ENCODE measurements at places on chromosomes 11 and 22.
A peak's percentile ranks its signal among the peaks of the same experiment; 100 is the strongest.

DNA sequence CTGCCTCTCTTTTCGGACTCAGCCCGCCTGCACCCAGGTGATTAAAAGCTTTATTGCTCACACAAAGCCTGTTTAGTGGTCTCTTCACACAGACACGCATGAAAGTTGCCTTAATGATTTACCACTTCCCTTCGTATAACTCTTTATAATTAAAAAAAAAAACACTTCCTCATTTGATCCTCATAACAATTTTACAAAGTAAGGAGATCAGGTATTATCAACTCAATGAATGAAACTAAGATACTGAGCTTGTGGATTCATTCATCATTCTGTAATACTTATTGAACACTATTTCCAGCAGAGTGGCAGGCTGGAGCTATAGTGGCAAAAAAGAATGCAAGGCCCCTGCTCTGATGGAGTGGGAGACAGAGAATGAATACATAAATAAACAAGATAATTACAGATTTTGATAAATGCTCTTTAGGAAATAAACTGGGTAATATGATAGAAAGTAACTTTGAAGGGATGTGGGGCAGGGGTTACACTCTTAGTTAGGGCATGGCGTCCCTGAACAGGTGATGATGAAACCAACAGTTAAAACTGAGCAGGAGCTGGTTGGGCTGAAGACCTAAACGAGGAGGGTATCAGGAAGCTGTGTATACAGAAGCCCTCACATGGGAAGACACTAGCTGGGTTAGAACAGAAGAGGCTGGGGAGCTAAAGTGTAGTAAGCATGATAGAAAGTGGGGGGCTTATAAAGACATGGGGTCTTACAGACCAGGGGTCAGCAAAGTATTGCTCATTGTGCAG is 5.4 kb upstream of the CRTAM start:
- peak; percentile 53 for DNase-seq

DNA sequence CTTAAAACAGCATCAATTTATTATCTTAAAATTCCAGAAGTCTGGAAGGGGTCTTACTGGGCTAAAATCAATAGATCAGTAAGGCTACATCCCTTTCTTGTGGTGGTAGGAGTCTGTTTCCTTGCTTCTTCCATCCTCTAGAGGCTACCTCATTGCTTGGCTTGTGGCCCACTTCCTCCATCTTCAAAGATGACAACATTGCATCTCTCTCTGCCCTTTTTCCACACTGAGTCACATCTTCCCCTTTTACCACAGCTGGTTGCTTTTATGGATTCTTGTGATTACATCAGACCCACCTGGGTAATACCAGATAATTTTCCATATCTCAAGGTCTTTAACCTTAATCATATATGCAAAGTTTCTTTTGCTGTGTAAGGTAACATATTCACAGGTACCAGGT is 60.9 kb downstream of the GRIA4 start:
- no peak for DNase-seq

DNA sequence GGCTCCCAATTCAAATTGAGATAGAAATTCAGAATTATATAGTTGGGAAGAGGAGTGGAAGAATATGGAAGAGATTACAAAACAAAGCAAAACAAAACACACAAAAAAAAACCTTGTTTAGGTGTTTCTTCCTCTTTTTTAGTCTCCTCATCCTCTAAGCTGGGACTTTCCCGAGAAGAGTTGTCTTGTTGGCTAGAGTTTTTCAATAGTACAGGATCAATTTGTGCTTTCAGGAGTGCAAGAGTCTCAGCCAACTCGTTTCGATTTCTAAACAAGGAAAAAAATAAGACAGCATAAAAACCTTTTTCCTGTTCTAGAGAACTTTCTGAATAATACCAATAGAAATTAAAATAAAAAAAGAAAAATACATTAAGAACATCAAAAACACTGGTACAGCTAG is 87.8 kb upstream of the CLNS1A start:
- no peak for DNase-seq

DNA sequence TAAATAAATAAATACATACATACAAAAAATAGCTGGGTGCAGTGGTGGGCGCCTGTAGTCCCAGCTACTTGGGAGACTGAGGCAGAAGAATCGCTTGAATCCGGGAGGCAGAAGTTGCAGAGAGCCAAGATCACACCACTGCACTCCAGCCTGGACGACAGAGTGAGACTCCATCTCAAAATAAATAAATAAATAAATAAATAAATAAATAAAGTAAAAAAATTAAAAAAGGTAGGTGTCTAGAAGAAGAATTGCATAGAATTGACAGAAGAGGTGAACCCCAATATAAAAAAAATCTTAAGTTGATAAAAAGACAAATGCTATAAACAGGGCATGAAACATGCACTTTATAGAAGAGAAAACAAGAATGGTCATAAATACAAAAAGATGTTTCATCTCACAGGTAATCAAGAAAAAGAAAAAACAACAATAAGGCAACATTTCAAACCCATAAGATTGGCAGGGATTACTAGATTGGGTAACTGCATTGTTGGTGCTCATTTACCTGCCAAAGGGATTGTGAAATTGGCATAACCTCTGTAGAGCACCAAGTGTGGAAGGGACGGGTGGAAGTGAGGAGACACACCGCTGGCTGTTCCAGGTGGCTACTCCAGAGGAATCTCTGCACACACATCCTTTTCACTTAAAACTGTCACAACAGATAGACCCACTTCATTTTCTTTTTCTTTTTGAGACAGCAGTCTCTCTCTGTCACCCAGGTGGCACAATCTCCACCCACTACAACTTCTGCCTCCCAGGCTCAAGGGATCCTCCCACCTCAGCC is 44.7 kb downstream of the NF2 start:
- DNase-seq, result no peak

- DNase-seq, result no peak
These were observed 12.2 kb downstream of the CBL start for GRCh38 chr11:119218141-119218878.

- no peak for DNase-seq
These were observed 9.2 kb downstream of the MMP20 start for GRCh38 chr11:102615894-102616432.
